ENCODE measurements at places on chromosomes 7 and 10.

DNA sequence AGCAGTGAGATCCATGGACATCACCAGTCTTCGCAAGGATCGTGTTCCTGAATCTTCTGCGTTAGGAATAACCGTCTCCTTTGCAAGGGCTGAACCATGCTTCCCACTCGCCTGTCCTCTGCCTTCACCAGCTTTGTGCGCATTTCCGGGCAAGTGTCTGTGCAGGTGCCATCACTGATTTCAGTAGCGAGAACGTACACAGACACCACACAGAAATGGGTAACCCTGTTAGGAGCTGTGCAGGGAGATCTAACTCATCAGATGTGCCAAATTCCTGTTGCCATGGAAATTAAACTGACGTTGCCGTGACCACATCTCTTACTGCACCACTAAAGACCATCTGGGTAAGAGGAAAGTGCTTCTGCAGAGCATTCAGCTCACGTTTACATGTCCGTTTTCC is 146.3 kb downstream of the DIP2C start:
- no peak for DNase-seq

DNA sequence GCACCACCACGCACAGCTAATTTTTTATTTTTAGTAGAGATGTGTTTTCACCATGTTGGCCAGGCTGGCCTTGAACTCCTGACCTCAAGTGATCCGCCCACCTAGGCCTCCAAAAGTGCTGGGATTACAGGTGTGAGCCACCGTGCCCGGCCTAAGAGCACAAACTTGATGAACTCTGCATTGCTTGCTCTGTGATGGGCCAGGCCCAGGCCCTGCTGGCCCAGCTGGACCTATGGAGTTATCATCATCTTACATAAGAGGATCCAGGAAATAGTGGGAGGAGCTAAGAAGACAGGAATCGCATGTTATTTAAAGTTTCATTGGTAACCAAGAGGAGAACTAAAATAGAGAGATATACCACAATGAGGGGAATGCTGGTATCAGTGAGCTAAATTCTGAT is 86.9 kb downstream of the DAGLB start:
- no peak for DNase-seq

DNA sequence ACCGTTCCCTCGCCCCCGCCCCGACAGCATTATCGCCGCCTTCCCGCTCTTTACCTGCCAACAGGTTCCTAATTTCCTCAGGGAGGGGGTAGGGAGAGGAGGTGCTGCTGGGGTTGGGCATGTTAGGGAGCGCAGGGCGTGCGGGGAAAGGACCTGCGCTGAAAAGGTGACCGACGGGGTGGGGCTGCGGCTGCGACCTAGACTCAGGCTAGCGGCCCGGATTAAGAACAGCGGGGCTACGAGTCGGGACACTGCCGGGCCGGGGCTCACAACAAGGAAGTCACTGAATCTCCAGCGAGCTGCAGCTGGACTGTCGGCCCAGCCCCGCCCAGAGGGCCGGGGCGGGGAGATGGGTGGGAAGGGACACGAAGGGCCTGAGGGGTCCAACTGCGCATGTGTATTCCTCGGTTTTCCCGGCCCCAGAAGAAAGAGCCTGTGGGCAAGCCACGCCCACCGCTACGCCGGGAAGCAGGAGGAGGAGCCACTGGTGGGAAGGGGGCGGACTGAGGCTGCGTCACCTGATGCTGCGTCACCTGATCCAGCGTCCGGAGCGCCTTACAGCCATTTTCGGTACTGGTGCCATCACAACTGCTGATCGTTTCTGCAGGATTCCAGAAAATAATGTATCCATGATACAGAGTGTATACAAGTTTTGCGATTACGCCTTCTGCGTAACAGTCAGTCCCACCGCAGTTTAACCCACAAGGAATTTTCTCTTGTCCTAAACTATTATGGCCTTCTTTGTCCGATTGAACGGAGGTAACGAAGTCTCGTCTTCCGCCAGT is at the start of gene SKAP2:
Gene SKAP2 (minus strand): TSS at position 282 of the 785 bp plus-strand sequence. CDS start 161 bp downstream, at position 121.
- peak; percentile 98 for DNase-seq

DNA sequence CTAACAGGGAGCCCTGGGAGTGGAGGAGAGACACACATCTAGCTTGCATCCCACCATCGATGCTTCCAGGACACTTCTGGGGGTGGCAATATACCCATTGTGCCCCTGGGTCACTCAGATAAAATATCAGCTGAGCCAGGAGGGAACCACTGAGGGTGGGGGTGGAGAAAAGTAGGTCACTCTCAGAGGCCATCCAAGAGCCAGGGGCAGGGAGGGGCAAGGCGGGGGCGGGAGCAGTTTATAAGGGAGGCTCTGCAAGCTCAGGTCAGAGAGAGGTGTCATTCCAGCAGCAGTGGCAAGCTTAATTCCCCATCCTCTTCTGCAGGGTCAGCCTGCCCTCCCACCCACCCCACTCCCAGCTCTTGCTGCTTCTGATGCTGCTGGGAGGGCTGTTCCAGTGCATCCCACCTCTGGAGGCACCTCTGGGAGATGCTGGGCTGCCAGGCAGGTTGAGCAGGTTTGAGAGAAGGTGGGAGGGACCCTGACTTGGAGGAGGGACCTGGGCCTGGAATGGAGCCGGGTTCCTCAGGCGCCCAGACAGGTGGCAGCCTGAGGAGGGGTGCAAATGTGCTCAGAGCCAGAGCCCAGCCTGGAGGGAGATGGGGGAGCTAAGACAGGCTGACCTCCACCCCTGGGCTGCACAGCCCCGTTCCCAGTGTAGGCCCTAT is 20.1 kb upstream of the TLX1 start:
- DNase-seq = no peak

- peak; percentile 97 for DNase-seq
Measured at GRCh38 chr7:142231716-142232115, 26.1 kb downstream of the PRSS58 start.

DNA sequence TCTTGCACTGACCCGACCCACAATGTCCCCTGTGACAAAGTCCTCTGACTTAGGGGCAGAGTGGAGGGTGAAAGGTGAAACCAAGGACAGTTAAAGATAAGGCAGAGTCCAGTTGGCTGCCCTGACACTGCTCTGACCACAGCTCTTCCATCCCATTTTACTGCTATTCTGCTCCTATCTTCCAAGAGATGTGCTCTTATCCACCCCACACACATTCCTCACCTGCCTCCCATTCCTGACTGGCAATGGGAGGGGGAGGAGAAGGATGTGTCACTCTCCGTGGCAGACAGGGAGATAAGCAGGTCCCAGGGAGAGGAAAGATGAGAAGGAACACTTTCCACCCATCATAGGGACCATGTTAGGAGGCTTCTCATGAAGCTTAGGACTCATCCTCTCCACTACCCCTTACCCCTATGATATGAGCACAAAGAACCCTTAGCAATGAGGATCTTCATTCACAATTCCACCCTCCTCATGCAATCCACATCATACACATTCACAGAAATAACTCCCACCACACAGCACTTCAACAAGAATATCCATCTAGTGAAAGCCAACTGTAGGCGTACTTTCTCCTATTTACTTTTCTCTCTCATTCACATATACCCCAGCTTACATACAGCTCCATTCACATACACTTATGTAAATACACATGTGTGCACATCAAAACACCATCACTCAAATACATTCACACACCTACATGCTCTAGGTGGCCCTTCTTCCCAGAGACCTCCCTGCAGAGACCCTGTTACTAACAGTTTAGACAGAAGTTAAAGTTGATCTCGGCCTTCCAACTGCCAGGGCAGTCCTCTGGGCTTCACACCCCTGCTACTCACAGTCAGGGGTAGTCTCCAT is 6.6 kb downstream of the SYNPO2L start:
- no peak for DNase-seq

GRCh38 chr7:151761231-151761630 is 115.7 kb downstream of the PRKAG2 start:
- DNase-seq = no peak

GRCh38 chr7:2433713-2434550 is 30.5 kb downstream of the CHST12 start:
- DNase-seq = no peak

- DNase-seq = no peak
Measured at GRCh38 chr10:21830037-21830436, 173.5 kb downstream of the DNAJC1 start.

- DNase-seq = no peak
Measured at GRCh38 chr7:22090512-22090911, 144.8 kb upstream of the CDCA7L start.

- no peak for DNase-seq
Measured at GRCh38 chr10:3887885-3888476, 103.0 kb upstream of the KLF6 start.

- DNase-seq = no peak
Measured at GRCh38 chr7:65980478-65981250, 1.3 kb downstream of the GUSB start.

- no peak for DNase-seq
Measured at GRCh38 chr7:13352677-13353076, 636.8 kb downstream of the ETV1 start.

DNA sequence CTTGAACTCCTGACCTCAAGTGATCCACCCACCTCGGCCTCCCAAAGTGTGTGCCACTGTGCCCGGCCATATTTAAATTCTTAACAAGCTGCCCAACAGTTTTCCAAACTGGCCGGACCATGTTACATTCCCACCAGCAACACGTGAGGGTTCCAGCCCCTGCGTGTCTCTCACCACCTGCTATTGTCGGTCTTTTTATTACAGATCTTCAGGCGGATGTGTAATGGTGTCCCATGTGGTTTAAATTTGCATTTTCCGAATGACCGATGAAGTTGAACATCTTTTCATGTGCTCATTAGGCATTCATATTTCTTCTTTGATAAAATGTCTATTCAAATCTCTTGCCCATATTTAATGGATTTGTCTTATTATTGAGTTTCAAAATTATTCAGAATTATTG is 11.5 kb downstream of the ELFN1 start:
- DNase-seq = no peak

- no peak for DNase-seq
Measured at GRCh38 chr10:76422769-76423168, 991.3 kb downstream of the LRMDA start.

DNA sequence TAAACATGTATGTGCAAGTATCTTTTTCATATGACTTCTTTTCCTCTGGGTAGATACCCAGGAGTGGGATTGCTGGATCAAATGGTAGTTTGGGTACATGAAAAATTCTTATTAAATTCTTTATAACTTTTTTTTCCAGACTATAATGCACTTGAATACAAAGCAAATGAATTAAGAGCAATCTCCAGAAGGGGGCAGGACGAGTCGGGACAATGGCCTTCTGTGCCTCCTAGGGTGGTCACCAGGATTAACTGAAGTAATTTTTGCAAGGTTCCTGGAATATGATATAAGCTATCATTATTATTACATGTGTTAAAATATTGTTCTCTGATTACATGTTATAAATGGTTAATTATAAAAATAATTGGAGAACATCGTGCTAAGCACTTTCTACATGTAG is 127.2 kb downstream of the PPP1R17 start:
- DNase-seq = peak; percentile 2

DNA sequence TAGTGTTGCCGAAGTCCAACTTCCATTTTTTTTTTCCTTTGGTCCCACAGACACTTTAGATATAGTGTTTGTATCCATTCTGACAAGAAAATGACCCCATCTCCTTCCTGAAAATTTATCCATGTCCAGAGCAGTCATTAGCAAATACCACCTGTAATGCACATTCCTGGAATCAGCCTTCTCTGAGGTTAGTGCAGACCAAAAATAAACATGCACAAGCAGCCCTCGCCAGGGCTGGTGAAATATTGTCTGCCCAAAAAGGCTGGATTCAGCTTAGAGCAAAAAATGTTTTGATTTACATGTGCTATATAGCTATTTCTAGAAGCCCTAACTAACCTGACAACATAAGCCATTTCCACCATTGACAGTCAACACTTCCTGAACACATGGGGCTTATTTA is 145.7 kb downstream of the TAX1BP1 start:
- DNase-seq = no peak

DNA sequence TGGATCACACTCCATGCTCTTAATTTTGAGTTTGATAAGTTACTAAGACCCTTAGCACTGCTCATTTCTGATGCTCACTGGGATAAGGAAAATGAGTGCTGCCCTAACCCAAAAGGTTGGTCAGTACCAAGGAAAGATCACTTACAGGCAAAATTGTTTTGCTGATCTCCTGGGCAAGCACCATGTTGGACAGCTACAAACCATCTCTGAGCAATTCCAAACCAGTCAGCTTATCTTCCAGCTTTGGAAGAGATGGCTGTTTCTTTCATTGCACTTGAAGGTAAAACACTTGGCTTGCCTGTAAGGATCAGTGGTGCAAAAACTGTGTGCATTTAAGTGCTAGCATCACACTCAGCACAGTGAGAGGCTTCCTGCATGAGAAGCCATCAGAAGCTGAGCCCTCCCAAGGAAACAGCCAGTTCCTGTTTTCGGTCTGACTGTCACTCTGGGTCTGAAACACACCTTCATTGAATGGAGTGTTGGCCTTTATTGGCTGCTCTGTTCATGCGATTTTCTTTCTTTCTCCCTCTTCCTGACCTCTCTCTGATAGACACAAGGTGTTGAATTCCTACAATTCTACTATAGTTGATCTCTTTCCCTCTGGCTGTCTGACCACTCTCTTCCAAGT is 126.4 kb upstream of the GHITM start:
- DNase-seq = no peak

DNA sequence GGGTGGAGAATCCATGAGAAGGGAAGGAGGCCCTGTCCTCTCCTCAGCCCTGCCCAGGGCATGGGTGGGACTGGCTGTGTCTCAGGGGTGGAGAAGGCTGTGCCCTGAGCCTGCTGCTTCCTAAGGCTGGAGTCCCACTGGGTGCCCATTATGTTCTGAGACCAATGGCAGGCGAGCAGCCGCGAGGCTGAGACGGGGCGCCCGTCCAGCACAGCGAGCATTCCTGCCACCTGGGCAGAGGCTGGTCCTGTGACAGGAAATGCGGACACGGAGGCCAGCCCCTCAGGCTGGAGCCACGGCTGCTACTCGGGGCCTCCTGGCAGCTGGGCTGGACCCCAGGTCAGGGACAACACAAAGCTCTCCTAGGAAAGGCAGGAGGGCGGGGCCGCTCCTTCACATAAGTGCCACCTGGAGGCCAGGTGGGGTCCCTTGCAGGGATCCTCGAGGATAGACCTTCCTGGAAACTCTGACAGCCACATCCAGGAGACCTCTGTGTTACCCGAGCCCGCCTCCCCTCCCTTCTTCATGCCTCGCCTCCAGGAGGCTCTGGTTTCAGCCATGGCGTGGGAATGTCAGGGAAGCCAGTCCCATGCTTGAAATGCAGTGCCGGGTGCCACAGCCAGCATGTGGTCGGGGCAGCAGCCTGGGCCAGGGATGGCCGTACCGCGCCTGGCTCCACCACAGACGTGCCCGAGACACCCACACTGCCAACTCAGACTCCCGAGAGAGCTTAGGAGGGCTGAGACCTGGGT is 173.9 kb downstream of the USP6NL start:
- DNase-seq = no peak

GRCh38 chr7:133623721-133624120 is 370.8 kb downstream of the EXOC4 start:
- peak; percentile 88 for DNase-seq

Data from NCI-H524 (cell line).